ENCODE measurements at places on chromosomes 7 and 10. TPM values are rescaled to one million over a fixed set of nuclear protein-coding genes. Genes with fewer than 3 reads are reported as not detected.

DNA sequence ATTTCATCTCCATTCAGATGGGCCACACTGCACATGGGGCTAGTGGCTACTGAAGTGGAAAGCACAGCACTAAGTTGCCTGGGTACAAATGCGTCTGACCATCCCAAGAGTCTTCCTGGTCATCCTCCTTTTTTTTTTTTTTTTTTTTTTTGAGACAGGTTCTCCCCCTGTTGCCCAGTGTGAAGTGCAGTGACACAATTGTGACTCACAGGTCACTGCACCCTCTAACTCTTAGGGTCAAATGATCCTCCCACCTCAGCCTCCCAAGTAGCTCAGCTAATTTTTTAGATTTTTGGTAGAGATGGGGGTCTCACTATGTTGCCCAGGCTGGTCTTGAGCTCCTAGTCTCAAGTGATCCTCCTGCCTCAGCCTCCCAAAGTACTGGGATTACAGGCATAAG lies 3.4 kb upstream of the TRRAP start:
- DNase-seq: no peak
- H3K27me3 ChIP-seq: peaks cover 9% of the 10 kb centered on the region
- no peak overlapping the region for H3K4me3 ChIP-seq
- H3K4me1 ChIP-seq: peaks cover 9% of the 10 kb centered on the region

GRCh38 chr10:74880041-74880440 lies 53.6 kb downstream of the KAT6B start:
- no peaks in the 10 kb centered on the region for H3K36me3 ChIP-seq
- DNase-seq: no peak
- H3K4me3 ChIP-seq: no peak overlapping the region
- H3K4me1 ChIP-seq: no peaks in the 10 kb centered on the region
- no peaks in the 10 kb centered on the region for H3K27me3 ChIP-seq

GRCh38 chr7:24907311-24907886 lies 72.6 kb downstream of the OSBPL3 start:
- no peak overlapping the region for H3K4me3 ChIP-seq
- no peaks in the 10 kb centered on the region for H3K27me3 ChIP-seq
- H3K4me1 ChIP-seq: peaks cover 2% of the 10 kb centered on the region
- H3K27ac ChIP-seq: no peak overlapping the region
- DNase-seq: no peak
- H3K36me3 ChIP-seq: no peaks in the 10 kb centered on the region

- H3K4me3 ChIP-seq: peak overlapping the region; percentile 10
- peak; percentile 66 for DNase-seq
- H3K4me1 ChIP-seq: peaks cover 19% of the 10 kb centered on the region
- no peaks in the 10 kb centered on the region for H3K36me3 ChIP-seq
These were observed 118.0 kb upstream of the PRSS58 start for GRCh38 chr7:142375710-142376313.

The CDC123 gene
- total RNA-seq: 85.9 TPM

DNA sequence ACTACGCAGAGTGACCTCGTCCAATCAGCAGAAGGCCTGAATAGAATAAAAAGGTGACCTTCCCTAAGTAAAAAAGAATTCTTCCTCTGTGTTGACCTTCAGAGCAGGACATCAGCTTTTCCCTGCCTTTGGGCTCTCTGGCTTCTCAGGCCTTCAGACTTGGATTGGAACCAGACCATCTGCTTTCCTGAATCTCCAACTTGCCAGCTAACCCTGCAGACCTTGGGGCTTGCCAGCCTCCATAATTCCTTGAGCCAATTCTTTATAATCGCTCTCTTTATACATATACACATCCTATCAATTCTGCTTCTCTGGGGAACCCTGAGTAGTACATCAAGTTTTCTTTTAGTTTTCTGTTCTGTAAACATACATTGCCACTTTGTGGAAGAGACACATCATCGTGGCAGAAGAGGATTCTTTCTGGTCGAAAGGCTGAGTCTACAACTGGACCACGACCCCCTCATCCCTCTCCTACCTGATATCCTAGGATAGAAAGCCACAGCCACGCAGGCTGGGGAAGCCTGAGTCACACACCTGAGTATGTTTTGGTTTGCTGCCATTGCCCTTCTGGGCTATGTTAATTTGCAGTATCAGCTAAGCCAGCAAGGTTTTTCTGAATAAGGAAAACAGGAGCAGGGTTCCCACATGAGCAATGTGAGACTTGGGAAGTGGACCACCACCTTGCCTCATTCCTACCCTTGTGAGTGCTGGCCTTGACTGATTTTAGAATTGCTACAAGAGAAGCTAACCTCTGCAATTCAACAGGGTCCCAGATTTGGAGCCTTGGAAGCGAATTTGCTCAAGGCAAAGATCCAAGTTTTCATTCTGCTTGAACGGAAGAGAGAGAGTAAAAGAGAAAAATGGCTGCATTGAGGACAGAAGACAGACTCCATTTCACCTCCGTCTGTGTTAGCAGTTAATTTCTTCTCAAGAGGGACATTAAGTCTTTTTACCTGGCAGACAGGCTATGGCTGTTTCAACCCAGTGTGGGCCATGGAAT lies 445.2 kb upstream of the FZD8 start:
- H3K27ac ChIP-seq: no peak overlapping the region
- H3K4me1 ChIP-seq: no peaks in the 10 kb centered on the region
- DNase-seq: no peak
- H3K27me3 ChIP-seq: no peaks in the 10 kb centered on the region
- H3K4me3 ChIP-seq: no peak overlapping the region

The PDK4 gene
- total RNA-seq: 0.23 TPM

Data from endothelial cell (in vitro differentiated cells).